ENCODE measurements at places on chromosomes 5 and 9. TPM values are rescaled to one million over a fixed set of nuclear protein-coding genes. Genes with fewer than 3 reads are reported as not detected.

The CYSRT1 gene
- total RNA-seq, result 0.51 TPM

The FUT7 gene
- not detected for total RNA-seq

The TICAM2 gene
- total RNA-seq, result 8.8 TPM

DNA sequence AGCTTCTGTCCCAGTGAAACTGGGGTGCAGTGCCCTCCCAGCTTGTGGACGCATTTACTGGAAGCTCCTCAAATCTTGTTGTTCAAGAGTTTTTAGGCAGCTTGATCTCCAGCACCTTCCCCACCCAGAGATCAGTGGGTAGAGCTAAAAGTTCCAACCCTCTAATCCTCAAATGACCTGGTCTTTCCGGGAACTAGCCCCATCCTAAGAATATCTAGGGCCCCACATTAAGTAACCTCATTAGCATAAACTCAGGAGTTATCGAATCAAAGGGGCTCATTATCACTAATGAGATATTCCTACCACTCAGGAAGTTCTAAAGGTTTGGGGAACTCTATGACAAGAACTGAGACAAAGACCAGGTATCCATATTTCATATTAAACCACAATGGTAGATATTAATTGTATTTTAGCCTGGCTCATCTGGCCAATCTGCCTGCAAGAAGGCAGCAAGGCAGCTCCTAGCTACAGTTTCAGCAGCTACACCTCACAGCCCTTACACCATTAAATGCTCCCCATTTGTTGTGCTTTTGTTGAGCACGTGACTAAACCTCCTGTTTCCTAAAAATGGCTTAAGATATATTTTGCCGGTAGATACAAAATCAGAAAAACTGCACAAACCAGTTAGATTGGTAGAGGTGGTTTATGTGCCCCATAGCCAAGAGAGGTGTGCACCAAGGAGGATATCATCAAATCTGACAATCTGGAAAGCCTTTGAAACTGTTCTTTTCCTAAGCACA is 24.6 kb upstream of the SLC22A5 start:
- no peak for DNase-seq

DNA sequence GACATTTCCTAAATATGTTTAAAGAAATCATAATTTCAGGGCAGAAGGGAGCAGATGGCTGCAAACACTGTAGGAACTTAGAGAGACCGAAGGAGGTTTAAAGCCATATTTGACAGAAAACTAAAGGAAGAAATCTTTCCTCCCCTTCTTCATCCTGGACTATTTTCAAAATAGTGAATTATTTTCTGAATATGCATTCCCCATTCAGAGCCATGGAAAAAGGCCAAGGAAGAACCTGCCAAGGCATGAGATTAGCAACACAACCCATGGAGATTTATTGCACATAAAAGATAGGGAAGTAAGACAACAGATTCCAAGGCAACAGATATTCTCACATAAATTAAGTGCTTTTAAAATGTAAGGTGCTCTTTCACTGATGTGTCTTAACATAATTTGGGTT is 233.3 kb upstream of the ADAMTS16 start:
- DNase-seq, result peak; percentile 11
